ENCODE measurements at places on chromosomes 5 and 9.
A peak's percentile ranks its signal among the peaks of the same experiment; 100 is the strongest.

- DNase-seq, result no peak
Measured at GRCh38 chr5:180333661-180334060, 19.5 kb downstream of the GFPT2 start.

- DNase-seq, result no peak
Measured at GRCh38 chr5:137096149-137097103, 402.7 kb downstream of the SPOCK1 start.

DNA sequence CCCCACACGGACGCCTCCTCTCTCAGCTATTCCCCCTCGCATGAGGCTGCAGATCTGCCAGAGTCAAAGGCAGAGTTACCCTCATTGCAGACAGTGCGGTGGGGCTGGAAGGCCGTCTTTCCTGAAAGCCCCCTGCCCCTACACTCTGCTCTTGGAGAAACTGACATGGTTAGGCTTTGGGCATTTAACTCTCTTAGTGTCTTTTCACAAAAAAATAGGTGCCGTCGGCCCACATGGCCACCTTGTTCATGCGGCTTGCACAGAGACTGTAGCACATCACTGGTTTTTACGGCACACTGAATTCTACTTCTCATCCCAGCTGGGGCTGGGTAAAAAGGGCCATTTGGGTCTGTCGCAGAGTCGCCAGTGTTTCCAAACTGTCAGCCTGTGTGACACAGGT lies 107.6 kb downstream of the ENTREP1 start:
- DNase-seq, result no peak

DNA sequence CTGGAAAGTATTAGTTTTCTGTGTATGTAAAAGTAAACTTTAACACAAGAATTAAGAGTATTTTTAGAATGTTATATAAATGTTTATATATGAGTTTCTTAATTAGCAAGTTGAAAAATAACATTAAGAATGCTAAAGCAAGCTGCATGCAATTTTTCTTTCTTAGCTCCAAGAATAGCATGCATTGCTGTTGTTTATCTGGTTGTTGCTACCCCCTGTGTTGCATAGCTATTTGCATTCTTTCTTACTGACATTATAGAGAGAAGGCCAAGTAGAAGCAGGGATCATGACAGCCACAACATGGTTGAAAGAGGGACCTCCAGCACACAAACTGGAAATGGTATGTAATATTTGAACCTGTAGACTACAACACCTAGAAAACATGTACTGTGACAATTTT lies 94.8 kb downstream of the ERCC6L2 start:
- no peak for DNase-seq

DNA sequence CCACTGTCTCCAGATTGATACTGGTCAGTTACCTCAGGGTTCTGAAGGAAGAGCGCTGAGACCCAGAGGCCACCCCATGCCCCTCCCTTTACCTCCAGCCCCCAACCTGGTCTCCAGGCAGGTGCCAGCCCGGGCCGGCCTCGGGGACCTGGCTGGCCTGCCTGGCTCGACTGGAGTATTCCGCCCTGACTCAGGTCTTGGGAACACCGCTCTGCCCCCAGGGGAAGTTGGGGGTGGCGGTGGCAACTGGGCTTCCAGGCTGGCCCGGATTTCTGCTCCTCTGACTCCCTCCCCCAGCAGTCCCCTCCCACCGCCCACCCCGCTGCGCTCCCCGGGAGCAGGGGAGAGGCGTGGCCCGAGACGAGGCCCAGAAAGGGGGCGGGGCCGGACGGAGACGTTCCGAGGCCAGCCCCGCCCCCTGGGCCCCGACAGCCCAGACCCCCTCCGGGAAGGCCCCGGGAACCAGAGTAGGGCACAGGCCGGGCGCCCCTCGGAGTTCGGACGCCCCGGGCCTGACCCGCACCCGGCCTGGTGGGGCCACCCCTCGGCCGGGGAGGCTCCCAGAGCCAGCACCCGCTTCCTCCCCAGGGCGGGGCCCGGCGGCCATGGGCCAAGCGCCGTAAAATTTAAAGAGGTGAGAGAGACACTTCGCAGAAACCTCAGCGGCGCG lies 82.5 kb upstream of the ZBTB43 start:
- peak; percentile 85 for DNase-seq

GRCh38 chr5:1640421-1640881 lies 116.7 kb upstream of the LPCAT1 start:
- DNase-seq, result no peak

GRCh38 chr9:116209414-116210116 lies 56.0 kb downstream of the PAPPA start:
- no peak for DNase-seq

DNA sequence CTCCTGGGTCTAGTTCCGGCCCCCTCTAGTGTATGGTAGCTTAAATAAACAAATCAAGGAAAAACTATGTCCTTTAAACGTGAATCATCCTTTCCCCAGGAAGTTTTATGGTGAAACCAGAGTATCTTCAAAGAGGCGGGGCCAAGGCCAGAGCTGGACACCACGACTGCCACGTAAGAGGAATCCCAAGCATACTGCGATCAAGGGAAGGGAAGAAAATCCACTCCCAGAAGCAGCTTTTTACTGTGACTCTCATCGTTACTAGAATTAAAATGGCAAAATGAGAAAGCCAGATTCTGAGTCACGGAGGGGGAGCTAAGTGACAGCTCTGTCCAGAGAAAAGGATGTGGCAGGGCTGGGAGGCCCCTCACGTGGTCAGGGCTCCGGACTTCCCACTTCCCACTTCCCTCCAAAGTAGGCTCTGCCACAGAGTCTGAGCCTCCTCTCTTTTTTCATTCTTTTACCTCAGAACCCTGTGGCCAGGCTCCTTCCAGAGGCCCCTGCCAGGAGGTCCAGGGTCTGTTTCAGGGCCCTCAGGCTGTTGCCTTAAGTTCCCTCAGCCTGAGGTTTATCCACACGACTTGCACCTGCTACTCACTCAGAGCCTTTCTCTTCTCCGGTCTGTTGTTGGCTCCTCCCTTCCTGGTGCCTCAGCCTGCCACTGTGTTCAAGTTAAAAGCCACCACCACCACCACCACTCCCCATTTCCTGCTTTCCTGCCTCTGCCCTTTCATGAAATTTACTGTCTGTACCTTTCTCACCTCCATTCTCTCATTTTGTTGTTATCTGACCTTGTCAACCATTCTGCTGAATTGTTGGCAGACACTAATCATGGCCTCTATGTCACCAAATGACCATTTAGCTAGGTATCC lies 1.4 kb upstream of the GLRX start:
- DNase-seq, result no peak

DNA sequence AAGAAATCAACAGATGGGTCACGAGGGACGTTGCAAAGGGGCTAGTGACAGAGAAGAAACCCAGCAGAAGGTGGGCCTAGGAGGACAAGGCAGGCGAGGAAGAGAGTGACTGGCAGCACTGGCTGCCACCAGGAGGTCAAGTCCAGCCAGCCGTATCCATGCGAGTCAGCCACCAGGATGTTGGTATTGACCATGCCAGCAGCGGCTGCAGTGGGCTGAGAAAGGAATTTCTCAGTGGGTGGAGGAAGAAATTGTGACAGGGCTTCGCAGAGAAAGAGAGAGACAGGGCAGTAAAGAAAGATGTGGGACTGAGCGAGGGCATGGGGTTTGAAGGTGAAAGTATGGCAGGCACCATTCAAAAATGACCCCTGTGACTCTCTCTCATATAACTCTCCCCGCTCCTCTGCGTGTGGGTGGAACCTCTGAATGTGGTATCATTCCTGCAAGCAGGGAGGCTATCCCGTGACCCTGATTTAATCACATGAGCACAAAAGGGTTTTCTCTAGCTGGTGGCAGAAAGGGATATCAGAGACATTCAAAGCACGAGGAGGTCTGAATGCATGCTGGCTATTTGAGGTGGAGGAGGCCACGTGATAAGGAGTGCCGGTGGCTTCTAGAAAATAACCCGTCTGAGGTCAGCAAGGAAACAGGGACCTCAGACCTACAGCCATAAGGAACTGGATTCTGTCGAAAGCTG lies 45.4 kb upstream of the FBXW11 start:
- DNase-seq, result no peak

- no peak for DNase-seq
Measured at GRCh38 chr9:29100762-29101161, 1527.5 kb upstream of the C9orf72 start.

Measured in stimulated activated CD8-positive, alpha-beta memory T cell treated with anti-CD3 and anti-CD28 coated beads, Interleukin-4, amount 100 ng/mL, for 1 hour (primary cell).